ENCODE measurements at places on chromosomes 16 and 17.

- peak; percentile 87 for DNase-seq
These were observed 722 bp upstream of the TIMP2 start for GRCh38 chr17:78925662-78926555.

DNA sequence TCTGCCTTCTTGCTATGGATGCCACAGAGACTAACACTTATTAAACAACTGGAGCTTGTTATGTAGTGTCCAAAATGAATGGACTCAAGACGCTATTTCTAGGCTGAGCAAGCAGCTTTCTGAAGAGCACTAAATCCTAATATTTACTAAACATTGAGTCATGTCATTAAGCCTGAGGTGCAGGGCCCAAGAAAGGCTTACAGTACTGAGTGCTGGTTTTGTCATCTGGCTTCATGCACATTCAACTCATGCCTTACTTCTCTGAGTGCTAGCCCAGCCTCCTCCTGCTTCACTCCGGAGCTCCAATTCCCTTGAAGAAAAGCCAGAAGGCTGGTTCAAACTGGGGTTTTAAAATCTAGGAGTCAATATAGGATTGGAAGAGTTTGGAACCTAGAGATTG lies 363.3 kb upstream of the CDH5 start:
- DNase-seq: no peak

DNA sequence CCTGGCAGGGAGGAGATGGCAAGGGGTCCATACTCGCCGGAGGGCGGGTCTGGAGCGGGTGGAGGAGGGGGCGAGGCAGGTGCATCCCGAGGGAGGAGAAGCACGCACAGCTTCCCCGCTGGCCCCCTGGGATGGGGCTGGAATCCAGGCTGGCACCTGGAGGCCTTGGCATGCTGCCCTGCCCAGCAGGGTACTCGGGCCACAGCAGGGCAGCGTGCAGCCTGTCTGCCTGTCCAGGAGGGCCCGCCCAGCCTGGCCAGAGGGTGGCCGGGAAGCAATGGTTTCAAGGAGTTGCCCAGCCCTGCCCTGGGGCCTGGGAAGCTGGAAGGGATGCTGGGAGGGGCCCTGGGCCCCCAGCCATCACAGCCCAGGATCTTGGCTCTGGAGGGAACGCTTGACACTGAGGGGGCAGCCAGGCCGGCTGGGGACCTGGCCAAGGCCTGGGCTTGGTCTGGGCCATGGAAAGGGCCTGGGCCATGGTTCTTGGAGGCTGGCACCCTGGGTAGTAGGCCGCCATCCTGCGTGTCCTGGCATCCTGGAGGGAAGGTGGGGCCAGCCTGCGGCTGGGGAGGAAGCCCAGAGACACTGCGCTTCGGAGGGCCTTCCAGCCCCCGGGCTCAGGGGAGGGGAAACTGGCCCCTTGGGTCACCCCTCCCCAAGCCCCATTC lies 1.1 kb downstream of the GLIS2 start:
- peak; percentile 74 for DNase-seq

- DNase-seq: no peak
These were observed 23.8 kb downstream of the SLC12A3 start for GRCh38 chr16:56888806-56889205.

DNA sequence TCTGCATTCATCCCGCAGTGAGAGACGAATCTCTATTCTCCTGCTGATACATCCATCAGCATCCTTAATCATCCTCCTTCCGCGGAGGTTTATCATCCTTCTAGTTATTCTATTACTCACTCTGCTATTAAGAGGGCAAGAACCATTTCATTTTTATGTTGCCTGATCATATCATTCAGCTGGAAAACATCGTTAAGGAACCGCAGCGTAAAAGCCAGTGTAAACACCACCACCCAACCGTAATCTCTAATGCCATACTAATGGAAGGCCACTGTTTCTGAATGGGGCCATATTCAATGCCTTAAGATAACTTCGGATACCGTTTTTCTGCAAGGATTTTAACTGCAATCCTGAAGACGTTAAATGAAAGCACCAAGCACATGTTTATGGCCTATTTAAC lies 36.7 kb upstream of the ERCC4 start:
- no peak for DNase-seq

- DNase-seq: no peak
These were observed 9.4 kb downstream of the RAB40B start for GRCh38 chr17:82689077-82689476.

- no peak for DNase-seq
These were observed 182.4 kb downstream of the RAB11FIP4 start for GRCh38 chr17:31573861-31574260.

DNA sequence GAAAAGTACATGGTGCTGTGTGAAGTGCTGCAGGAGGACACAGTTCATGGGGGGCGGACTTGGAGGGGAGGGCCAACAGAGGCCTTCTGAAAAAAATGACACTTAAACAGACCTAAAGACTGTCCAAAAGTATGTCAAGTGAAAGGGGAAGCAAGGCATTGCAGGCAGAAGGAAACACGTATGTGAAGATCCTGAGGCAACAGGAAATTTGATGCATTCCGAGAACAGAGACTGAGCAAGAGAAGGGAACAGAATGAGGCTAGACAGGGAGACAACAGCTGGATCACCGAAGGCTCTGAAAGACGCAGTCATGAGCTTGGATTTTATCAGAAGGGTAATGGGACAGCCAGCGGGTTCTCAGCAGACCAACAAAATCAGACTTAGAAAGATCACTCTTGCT lies 1.1 kb downstream of the IFT20 start:
- no peak for DNase-seq

DNA sequence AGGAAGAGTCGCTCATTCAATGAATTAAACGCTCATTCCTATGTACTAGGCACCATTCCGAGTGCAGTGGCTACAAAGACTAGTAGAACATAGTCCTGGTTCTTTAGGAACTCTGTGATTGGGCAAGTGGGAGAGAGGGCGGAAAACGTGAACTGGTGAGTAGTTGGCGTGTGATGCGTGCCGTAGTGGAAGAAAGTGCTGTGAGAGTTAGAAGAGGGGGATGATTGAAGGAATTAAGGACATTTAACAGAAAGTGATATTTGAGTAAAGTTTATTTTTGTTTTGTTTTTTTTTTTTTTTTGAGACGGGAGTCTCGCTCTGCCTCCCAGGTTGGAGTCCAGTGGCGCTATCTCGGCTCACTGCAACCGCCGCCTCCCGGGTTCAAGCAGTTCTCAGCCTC lies 7.9 kb upstream of the SLFN14 start:
- DNase-seq: no peak

GRCh38 chr17:6304894-6305612 lies 129.9 kb downstream of the AIPL1 start:
- DNase-seq: no peak

- DNase-seq: no peak
These were observed 2.9 kb downstream of the PPM1D start for GRCh38 chr17:60602871-60603270.

GRCh38 chr17:28475151-28475900 lies 1.9 kb downstream of the SLC13A2 start:
- no peak for DNase-seq

DNA sequence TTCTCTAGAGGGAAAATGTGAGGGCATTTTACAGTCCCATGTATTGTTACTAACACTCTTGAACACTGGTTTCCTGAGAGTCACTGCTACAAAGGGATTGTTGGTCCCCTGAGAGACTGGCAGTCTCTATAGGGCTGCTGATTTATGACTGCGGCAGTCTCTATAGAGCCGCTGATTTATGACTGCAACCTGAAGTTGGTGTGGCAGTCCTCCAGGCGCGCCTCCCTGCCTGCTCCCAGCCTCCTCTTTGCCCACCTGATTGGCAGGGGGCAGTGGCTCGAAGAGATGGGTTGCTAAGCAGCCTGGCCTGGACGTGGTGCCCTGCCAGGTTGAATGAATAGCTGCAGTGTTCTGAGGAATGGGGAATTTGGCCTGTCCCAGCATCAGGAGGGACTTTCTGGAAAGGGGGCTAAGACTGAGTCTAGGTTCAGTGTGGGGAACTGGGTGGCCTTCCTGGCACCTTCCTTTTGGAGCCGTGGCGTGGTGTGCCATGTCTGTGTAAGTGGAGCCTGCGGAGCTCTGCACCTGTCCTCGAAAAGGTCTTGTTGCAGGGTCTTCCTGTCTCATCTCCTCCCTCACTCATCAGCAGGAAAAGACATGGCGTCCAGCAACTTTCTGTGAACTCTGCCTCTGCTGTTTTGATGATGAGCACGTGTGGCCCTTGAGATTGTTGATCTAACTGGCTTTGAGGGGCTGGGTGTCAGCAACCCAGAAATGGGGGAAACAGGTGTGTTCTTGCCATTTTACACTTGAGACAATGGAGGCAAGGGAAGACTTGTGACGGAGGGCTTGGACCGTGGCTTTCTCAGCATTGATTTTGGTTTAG lies 24.9 kb downstream of the SAP30BP start:
- no peak for DNase-seq

DNA sequence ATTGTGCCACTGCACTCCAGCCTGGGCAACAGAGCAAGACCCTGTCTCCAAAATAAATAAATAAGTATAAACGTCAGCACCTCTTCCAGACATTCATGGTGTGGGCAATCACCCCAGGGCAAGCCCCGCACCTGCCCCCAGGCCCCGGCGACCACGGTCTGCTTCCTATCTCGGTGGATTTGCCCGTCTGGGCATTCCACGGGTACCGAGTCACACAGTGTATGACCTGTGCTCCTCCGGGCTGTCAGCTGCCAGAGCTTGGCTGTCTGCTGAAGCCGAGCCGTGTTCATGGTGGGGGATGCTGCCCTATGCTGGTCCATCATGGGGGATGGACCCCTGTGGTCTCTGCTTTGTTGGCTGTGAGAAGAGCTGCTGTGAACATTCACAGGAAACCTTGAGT lies 15.4 kb downstream of the CYBC1 start:
- DNase-seq: no peak

DNA sequence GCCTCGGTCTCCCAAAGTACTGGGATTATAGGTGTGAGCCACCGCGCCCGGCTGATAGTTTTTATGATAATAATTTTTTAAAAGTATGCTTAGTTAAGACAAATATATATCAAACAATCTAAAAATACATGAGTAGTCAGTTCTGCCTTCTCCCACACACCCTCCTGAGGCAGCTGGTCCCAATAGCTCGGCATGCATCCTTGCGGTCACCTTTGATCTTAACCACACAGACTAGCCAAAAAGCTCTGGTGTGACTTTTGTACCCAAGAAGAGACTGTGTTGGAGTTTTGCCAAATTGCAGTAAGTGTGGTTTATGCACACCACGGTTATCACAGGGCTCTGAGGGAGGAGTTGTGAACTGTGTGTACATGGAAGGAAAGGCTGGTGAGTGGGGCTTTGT lies 25.6 kb downstream of the ATP6V0A1 start:
- DNase-seq: no peak

GRCh38 chr16:86470964-86471363 lies 39.4 kb upstream of the FOXF1 start:
- no peak for DNase-seq

Data from heart right ventricle (tissue), 16 donors.